Activated naive CD8-positive, alpha-beta T cell treated with anti-CD3 and anti-CD28 coated beads, Interleukin-2, amount 10 ng/mL, durations not matched to agents 7 days and 5 days (primary cell): ENCODE measurements at places on chromosomes 5 and 9.

DNA sequence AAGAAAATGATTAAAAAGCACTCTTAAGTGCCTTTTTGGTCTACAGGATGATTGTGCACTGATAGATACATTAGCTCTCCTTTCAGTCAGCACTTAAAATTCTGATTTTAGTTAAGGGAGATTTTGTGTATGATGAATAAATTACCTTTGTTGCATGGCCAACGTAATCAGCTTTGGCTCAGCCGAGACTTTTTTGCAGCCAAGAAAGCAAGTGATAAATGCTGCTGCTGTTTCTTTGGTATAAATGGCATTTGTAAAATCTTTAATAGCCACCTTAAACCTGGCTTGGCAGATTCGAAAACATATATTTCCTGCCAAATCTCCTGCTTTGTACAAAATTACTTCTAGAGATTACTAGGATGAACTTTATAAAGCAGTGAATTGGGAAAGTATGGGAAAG, 147.7 kb downstream of the DCP2 start:
- no peak for DNase-seq

DNA sequence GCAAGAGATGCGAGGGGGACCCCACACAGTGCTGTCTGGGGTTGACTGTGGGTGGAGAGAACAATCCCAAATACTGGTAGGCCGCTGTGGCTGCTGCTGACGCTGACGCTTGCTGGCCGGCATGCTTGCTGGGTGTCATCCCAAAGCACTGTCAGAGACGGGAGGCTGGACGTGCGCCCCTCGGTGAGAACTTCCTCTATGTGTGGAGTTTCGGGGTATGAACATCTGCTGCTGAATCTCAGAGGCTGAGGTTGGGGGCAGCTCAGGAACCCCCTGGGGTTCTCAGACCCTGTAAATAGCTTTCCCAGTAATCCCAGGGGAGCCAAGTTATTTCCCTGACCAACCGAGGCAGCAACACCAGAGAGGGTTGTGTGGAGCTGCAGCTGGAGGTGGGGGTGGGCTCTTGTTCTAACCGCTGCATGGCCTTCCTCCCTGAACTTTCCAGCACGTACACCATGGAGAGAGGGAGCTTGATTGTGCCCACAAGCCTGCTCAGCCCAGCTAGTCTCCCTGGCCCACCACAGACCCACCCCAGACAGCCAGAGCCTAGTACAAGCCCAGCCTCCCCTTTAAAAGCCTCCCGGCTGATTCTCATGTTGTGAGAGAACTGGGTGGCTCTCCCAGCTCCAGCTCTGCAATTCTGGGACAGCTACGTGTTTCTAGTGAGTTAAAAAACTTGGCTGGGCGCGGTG, 21.8 kb upstream of the SLC12A7 start:
- no peak for DNase-seq

GRCh38 chr9:112720113-112720780, 2.3 kb upstream of the INIP start:
- DNase-seq = no peak

DNA sequence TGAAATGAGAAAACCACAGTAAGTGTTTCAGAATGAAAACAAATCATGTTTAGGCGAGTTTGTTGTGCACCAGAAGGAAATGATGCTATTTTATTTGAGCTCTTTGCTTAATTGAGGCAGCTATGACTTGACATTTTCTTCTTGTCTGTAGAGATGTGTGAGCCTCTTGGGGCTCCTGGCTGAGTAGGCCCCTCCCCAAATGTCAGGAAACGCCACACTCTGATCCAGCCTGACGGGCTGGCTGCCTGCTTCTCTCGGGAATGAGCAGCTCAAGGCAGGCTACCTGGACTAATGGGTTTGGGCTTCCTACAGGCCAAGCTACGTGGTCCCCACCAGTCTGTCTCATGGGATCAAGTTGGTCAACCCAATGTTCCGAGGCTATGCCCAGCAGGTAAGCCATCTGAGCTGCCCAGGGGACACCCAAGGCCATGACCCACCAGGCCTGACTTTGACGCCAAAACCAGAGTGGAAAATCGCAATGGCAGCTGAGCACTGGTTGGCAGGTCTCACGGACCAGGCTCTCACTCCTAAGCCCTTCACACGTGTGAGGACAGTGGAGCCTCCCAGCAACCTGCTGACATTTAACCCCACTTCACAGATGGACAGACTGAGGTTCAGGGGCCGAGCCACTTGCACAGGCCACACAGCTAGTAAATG, 29.9 kb downstream of the USP20 start:
- DNase-seq = no peak

GRCh38 chr5:93598091-93599000, 15.3 kb downstream of the NR2F1 start:
- no peak for DNase-seq

DNA sequence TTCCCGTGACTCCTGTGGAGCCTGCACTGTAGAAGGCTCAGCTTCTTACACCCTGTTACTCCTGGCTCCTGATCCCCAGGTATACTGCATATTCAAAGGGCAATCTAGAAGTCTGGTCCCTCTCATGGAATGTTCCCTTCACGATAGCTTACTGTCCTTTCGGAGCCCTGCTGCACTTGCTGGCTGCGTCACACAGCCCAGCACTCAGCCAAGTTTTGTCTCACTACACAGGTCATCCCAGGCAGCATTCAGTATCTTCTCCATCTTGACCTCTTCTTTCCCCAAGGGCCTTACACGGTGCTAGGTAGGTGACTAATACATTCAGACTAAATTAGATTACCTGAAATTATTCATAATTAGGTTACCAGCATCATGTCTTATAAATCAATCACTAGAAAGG, 123.7 kb downstream of the WDR41 start:
- DNase-seq = no peak

DNA sequence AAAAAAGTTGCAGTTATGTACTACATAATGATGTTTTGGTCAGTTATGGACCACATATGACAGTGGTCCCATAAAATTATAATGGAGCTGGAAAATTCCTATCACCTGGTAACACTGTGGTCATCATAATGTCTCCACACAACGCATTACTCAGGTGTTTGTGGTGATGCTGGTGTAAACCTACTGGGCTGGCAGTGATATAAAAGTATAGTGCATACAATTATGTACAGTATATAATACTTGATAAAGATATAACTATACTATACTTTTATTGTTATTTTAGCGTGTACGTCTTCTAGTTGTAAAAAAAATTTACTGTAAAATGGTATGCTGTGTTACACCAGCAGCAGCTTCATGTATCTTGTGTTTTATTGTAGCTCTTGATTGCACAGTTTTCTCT, 66.0 kb upstream of the PANK3 start:
- no peak for DNase-seq

GRCh38 chr5:20636686-20637085, 648.7 kb upstream of the CDH18 start:
- DNase-seq = no peak

DNA sequence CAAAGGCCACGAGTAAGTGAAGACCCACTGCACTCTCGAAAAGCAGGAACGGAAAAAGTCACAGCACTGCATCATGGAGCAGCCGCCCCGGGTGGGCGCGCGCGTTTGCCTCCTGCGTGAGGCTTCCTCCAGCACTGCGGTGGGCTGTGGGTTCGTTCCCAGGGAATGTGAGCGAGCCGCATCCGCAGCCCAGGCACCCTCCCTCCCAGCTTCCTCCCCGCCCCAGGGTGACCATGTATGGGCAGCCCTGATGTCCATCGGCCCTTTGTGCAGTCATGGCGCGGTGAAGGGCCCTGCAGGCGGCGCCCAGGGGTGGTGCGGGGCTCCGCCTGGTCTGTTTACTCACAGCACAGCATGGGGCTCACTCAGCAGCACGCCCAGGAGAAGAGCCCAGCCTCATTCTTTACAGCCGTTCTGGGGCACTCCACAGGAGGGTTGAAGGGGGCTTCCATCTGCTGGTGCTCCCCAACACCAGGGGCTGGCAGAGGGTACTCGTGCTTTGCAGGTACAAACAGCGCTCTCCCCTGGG, 32.7 kb downstream of the KCNT1 start:
- DNase-seq = no peak
